Stimulated activated CD8-positive, alpha-beta memory T cell treated with anti-CD3 and anti-CD28 coated beads, Interleukin-2, amount 100 ng/mL, for 48 hours (primary cell): ENCODE measurements at places on chromosomes 7 and 10.

- DNase-seq: no peak
Observed at GRCh38 chr10:96250349-96250748, 21.0 kb downstream of the BLNK start.

- no peak for DNase-seq
Observed at GRCh38 chr7:23469961-23470250, 385 bp downstream of the IGF2BP3 start.

DNA sequence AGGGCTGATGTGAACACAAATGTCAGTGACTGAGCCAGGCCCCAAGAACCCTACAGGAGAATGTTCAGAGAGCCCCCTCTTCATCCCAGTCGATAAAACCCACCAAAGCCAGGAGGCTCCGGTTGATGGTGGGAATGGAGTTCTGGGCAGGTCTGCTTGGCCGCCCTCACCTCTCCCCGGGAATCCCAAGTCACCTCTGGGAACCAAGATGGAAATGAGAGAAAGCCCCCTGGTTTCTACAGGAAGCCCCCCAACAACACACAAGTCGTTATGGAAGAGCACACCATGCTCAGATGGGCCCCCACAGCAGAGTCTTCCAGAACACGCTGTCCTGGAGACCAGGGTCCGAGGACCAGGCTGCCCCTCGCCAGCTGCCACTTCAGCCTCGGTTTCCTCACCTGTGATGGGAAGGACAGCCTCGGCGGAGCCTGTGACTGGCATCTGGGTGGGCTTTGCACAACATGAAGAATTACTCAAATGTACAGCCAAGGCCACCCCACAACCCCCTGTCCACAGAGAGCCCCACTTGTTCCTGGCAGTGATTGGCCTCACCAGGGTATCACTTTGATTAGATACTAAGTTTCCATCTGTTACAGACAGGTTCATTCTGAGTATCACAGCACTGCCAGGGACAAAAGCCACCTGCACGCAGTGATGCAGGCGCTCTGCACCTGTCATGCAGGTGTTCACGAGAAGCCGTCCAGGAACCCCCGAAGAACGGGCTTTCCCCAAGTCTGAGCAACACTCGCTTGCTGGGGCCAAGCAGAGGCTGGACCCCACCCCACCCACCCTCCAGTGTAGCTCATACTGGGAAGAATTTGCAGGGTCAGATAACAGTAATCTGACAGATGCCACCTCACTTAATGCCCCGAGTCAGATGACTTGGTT, 57.6 kb downstream of the MKI67 start:
- no peak for DNase-seq

DNA sequence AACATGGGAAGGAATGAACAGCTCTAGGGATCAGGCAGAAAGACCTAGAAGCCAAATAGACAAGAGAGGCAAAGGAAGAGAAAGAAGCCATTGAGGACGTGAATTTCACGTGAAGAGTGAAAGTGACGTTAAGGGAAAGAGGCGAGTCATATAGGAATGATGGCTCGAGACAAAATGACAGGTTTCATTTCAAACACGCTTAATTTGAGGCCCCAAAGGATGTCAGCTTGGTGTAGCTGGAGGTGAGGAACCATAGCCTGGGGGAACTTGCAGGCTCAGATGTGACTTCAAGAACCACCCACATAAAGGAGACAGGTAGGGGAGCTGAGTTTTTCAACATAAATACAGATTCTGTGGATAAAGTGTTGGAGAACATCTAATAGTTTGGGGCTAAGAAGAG, 84.3 kb upstream of the ATP6V0A4 start:
- no peak for DNase-seq

- DNase-seq: no peak
Observed at GRCh38 chr7:12685550-12685949, 1.9 kb upstream of the ARL4A start.

DNA sequence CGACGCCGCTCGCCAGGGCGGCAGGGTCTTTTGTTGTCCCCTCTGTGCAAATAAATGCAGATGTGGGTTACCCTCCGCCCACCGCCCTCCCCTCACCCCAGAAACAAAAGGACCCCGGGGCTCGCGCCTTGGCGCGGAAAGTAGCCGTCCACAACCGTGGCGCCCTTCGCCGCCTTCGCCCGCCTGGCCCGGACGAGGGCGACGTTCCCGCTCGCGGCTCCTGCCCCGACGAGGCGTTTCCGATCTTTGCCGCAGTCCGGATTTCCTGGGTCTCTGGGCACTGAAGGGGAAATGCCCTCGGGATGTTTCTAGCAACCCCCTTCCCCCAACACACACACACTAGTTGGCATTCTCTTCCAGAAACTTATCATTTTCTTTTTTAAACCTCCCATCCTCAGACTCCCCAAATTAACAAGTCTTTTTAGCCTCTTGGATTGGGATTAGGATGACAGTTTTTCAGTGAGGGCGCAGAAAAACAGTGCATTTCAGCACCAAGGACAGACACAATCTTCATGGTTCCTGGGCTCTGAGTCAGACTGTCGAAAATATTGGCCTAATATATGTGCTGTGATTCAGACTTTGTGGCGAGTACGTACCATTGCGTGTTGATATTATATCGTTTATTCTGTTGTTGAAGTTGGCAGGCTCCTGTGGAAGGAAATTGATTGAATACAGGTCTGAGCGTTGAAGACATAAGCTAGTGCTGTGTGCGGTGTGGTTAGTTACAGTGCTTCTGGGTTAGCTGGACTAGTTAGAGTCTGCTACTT, 771 bp downstream of the PHYHIPL start:
- DNase-seq: no peak

DNA sequence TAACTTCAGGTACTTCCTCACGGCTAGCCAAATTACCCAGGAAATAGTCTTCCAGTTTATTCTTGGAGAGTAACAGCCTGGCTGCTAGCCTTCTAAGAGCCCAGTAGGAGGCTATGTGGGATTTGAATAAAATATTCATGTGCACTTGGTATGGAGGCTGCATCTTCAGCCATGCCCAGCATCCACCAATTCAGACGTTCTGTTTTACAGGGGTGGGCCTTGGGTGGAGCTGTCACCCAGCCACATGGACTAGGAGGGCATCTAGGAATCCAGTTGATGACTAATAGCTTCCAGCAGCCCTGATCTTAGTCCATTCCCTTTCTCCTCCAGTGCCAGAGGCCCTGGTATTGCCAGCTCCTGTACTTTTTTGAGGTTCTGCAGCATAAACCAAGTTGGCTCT, 66.3 kb upstream of the ZRANB1 start:
- no peak for DNase-seq

DNA sequence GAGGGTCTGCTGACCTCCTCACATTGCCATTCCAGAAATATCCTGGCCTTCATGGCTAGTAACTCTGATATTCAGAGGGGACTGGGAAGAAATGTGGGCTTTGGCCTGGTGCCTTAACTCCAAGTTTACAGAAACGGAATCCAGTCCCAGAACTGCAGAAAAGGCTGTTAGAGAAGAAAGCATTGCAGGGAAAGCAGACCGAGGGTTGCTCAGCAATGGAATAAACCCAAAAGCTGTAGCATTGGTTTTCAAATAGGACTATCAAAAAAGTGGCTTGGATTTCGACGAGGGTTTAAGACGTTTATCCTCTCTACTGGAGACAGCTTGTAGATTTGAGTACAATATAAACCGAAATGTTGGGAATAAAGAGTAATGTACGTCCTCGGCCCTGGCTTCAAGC, 425.8 kb upstream of the FOXK1 start:
- no peak for DNase-seq

GRCh38 chr7:140983802-140984201, 30.9 kb downstream of the MRPS33 start:
- no peak for DNase-seq

- no peak for DNase-seq
Observed at GRCh38 chr7:80087051-80087770, 47.4 kb upstream of the GNAI1 start.

- DNase-seq: no peak
Observed at GRCh38 chr7:158726277-158726807, 21.7 kb upstream of the NCAPG2 start.

DNA sequence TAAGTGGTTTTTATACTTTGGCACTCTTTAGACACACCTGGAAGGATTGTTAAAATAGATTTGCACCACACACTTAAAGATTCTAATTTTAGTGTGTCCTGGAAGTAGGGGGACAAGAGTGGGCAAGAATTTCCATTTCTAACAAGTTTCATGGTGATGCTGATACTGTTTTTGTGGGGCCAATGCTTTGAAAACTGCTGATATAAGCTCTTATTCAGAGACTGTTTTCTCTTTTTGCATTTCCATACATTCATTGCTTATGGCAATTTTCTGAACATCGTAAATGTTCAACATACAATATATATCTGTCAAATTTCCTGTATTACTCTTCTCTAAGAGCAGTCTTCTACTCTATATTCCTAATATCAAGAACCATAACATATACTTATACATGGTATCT, 79.0 kb downstream of the TFEC start:
- no peak for DNase-seq

DNA sequence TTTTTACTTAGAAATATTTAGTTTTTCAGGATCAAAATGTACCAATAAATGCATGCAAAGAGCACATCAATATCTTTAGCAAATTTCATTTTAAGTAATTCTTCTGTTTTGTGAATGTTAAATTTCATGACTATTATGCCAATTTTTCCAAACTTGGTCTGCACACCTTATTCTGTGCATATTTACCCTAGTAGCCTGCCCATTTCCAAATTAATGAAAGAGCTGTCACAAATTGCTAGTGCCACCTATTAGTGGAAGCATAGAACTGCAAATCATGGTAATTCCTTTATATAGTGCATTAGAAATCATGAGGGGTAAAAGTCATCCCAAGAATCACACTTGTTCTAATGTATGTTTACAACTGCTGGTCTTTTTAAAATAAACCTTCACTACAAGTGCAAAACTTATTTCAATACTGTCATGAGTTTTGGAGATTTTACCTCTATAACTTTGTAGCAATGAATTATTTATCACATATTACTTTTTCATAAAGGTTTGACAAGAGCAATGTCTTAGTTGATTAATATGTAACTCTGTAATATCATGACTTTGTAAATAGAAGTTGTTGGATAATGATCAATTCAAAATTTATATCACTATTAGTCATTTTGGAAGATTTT, 5.7 kb downstream of the SEMA3A start:
- no peak for DNase-seq

- no peak for DNase-seq
Observed at GRCh38 chr7:24739306-24739705, 18.0 kb downstream of the GSDME start.

DNA sequence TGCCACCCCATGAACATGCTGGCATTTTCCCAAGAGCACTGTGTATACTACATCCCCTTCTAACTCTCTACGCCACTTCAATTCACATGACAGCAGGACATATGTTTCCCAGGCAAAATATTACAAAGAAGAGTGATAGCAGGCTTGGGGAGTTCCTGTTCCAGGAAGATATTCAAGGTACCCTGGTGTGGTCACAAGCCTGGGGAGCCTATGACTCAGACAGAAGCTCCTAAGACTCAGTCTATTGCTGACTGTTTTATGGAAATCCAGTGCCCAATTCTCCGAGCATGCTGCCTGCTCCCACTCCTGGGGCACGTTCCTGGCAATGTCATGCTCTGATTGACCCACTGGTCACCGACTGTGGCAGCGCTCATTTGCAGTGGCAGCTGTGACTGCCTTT, 23.5 kb upstream of the ABLIM1 start:
- no peak for DNase-seq

- no peak for DNase-seq
Observed at GRCh38 chr10:48523212-48523819, 81.6 kb downstream of the ARHGAP22 start.

GRCh38 chr10:110040767-110041478, 33.1 kb downstream of the ADD3 start:
- no peak for DNase-seq

GRCh38 chr10:6558272-6558671, 21.8 kb downstream of the PRKCQ start:
- DNase-seq: no peak

GRCh38 chr10:86086418-86086817, 280.2 kb downstream of the GRID1 start:
- DNase-seq: no peak

GRCh38 chr10:113959383-113959760, 84.3 kb upstream of the ADRB1 start:
- no peak for DNase-seq

- no peak for DNase-seq
Observed at GRCh38 chr7:132666774-132667172, 90.5 kb upstream of the PLXNA4 start.

DNA sequence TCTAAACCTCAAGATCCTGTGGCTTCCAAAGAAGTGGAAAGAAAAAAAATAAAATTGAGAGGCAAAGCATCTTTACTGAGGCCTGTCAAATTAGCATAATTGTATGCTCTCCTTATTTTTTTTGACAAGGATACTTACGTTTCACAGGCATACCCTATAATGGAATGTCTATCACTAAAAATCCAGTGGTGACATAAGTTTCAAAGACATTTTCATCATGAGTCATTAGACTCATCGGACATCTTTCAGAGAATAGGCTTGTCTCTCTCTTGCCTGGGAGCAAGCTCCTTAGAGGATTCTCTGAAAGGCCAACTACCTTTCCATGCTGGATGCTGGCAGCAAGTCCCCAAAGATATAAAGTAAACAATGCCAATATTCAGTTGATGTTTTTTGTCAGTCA, 380.7 kb upstream of the STEAP1 start:
- no peak for DNase-seq

GRCh38 chr10:34868589-34868988, 53.5 kb upstream of the PARD3 start:
- no peak for DNase-seq

DNA sequence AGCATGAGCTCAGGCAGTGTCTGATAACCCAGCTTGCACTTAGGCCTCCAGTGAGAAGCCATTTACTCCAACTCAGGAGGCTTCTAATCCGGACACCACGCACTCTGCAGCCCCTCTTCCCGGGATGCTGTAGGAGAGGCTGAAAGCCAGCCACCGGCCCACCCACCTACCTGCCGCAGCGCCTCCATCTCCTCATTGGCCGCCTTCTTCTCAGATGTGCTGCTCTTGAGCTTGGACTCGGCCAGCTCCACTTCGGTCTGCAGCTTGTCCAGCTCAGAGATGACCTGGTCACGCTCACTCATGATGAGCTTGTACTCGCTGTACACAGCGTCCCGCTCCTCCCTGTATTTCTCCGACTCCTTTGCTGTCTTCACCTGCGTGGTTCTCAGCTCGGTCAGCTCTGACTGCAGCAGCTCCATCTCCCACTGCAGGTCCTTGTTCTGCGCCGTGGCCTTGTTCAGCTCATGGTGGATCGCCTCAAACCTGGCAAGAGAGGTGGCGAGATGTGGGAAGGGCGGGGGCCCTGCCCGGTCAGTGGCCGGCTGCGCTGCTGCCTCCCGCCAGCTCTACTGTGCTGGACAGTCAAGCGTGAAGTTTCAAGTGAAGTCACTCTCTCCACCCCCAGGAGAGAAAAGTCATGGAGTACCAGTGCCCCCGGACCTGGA, 84.7 kb downstream of the DLG5 start:
- DNase-seq: no peak

DNA sequence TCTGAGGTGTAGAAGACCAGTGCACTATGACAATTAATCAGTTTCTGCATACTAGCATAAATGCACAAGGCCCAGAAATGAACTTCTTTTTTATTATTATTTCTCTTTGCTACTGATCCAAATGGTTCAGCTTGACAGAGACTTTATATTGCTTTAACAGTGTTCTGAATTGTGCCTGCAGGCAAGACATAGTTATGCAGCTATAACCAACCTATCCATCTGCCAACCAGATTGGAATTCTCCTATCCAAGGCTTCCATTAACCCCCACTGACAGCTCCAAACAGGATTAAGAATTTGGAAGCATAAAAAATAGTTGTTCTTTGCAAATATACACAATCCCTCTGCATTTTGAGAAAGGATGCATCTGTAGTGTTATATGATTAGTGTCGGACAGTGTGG, 98.2 kb downstream of the BTRC start:
- DNase-seq: no peak
